ENCODE measurements at places on chromosomes 12 and 14. TPM values are rescaled to one million over a fixed set of nuclear protein-coding genes. Genes with fewer than 3 reads are reported as not detected.

Gene IQSEC3
- 0.28 TPM for total RNA-seq

Gene GOLT1B
- total RNA-seq = 109 TPM

Gene OR6C2
- total RNA-seq = not detected

Gene IL22
- total RNA-seq = not detected

Gene NGB
- total RNA-seq = not detected

Gene SRRM4
- total RNA-seq = not detected

Gene FAM181A
- not detected for total RNA-seq

Gene KRT3
- total RNA-seq = not detected

Gene ASIC1
- total RNA-seq = 0.85 TPM

Gene NPAS3
- under 0.01 TPM for total RNA-seq

Gene OASL
- total RNA-seq = 0.56 TPM

Gene CALCOCO1
- 142 TPM for total RNA-seq
